ENCODE measurements at places on chromosomes 2 and 18.
A peak's percentile ranks its signal among the peaks of the same experiment; 100 is the strongest.

GRCh38 chr2:10721396-10722251, at the start of gene ATP6V1C2:
Gene ATP6V1C2 (plus strand): TSS chr2:10721630. CDS start chr2:10722850, 1,220 bp downstream.
- no peaks in the 10 kb centered on the region for H3K4me1 ChIP-seq
- H3K36me3 ChIP-seq: no peaks in the 10 kb centered on the region
- H3K4me3 ChIP-seq: peak within 1 kb of the TSS; percentile 65
- H3K27me3 ChIP-seq: peaks cover 25% of the 10 kb centered on the region
- no peak within 1 kb of the TSS for H3K27ac ChIP-seq

DNA sequence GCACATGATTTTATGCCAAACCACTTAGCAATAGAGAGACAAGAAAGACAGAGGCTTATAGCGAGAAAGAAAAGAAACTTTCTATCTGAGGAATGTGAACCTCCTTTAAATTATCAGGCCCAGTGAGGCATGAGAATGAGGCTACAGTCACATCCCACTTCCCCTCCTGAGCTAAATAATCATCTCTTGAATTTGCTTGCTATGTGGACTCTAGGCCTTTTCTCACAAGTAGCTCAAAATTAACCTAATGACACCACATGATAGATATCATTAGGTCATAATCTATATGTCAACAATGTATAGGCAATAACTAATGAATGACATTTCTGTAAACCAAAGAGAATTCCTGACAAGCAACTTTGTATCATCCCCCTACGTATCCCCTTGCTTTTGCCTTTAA, 301.5 kb upstream of the MGAT5 start:
- no peaks in the 10 kb centered on the region for H3K36me3 ChIP-seq
- no peak overlapping the region for H3K27ac ChIP-seq
- H3K4me1 ChIP-seq: no peaks in the 10 kb centered on the region
- H3K27me3 ChIP-seq: no peaks in the 10 kb centered on the region
- no peak for DNase-seq

DNA sequence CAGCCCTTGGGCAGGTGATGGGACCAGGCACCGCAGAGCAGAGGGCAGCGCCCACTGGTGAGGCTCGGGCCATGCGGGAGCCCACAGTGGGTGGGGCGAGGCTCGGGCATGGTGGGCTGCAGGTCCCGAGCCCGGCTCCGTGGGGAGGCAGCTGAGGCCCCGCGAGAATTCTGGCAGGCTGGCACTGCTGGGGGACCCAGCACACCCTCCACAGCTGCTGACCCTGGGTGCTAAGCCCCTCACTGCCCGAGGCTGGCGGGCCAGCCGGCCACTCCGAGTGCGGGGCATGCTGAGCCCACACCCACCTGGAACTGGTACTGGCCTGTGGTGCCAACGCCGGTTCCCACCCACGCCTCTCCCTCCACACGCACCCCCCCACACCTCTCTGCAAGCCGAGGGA, 29.7 kb upstream of the COL3A1 start:
- DNase-seq: no peak
- no peak overlapping the region for H3K4me3 ChIP-seq
- H3K36me3 ChIP-seq: peaks cover 2% of the 10 kb centered on the region
- no peaks in the 10 kb centered on the region for H3K4me1 ChIP-seq
- H3K27me3 ChIP-seq: no peaks in the 10 kb centered on the region

DNA sequence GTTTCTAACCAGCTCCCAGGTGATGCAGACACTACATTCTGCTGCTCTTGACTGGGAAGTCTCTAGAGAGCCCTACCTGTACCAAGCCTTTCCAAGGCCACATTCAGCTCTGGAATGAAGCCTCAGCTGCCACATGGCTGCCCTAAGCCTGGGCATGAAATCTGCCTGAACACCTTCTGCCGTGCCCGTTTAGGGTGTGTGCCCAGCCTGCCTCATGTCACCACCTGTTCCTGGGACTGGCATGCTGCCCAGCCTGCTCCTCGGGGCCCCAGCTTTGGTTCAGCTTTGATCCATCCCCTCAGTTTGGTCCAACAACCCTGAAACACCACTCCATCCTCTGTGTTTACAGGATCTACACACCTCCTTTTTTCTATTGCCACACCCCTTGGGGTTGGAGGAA, 210.9 kb downstream of the L3MBTL4 start:
- peaks cover 11% of the 10 kb centered on the region for H3K4me1 ChIP-seq
- no peak overlapping the region for H3K4me3 ChIP-seq
- H3K27me3 ChIP-seq: no peaks in the 10 kb centered on the region
- no peak for DNase-seq
- H3K27ac ChIP-seq: no peak overlapping the region

DNA sequence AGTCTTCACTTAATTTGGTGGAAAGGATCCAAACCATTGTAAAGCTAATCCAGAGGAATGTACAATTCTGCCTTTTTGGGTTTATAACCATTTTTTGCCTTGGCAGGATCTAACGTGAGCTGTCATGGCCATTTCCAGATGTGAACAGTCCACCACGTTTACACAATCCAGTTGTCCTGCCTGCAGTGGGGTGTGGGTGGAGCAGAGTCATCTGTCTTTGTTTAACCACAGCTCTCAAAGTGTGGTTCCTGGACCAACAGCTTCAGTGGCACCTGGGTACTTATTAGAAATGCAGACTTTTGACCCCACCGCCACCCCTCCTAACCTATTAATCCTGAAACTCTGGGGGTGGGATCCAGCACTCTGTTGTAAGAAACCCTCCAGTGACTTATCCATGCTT, 35.9 kb downstream of the FHOD3 start:
- H3K36me3 ChIP-seq: peaks cover 2% of the 10 kb centered on the region
- no peak overlapping the region for H3K27ac ChIP-seq
- no peaks in the 10 kb centered on the region for H3K27me3 ChIP-seq
- DNase-seq: no peak

DNA sequence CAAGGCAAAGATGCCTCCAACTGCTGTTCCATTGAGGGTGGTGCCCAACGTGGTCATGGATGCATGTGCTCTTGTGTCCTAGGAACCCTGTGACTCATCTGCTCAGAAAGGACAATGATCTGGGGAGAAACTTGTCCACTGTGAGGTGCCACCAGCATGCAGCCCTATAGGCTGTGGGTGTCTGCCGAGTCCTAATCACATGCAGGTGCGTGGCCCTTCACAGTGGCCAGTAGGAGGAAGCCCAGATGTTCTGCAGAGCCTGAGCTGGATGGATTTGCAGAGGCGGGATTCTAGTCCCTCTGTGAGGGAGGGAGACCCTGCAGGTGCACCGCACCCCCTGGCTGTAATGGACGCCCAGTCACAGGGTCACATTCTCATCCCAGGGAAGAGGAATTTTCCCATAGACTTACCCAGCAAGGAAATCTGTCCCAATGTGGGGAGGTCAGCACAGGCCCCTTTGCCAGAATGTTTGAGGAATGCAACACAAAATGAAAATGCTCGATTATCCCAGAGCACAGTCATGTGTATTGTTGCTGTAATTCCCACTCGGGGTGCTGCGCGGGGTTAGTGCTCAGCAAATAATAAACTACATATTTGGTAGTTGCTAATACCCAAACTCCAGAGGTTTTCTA, 13.9 kb downstream of the GDF7 start:
- H3K4me3 ChIP-seq: no peak overlapping the region
- DNase-seq: no peak

- peak; percentile 65 for DNase-seq
- no peaks in the 10 kb centered on the region for H3K36me3 ChIP-seq
- H3K4me3 ChIP-seq: no peak overlapping the region
- H3K27ac ChIP-seq: no peak overlapping the region
These were observed 262.6 kb upstream of the THUMPD2 start for GRCh38 chr2:40041422-40042382.

DNA sequence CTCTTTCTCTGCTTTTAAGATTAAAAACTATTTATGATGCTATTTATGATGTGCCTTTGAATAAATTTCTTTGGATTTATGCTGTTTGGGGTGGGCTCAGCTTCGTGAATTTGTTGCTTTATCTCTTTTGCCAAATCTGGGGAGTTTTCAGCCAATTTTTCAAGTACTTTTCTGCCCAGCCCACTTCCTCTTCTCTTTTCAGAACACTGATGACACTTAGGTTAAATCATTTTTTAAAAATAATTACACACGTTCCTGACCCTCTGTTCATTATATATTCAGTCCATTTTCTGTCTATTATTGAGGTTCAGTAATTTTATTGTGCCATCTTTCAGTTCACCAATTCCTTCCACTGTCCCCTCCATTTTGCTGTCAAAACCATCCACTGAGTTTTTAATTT, 14.8 kb upstream of the BCL2L11 start:
- no peaks in the 10 kb centered on the region for H3K27me3 ChIP-seq
- DNase-seq: no peak
- no peaks in the 10 kb centered on the region for H3K36me3 ChIP-seq

GRCh38 chr18:10264260-10264659, 190.2 kb upstream of the APCDD1 start:
- no peak overlapping the region for H3K4me3 ChIP-seq
- H3K4me1 ChIP-seq: no peaks in the 10 kb centered on the region
- H3K27ac ChIP-seq: no peak overlapping the region

DNA sequence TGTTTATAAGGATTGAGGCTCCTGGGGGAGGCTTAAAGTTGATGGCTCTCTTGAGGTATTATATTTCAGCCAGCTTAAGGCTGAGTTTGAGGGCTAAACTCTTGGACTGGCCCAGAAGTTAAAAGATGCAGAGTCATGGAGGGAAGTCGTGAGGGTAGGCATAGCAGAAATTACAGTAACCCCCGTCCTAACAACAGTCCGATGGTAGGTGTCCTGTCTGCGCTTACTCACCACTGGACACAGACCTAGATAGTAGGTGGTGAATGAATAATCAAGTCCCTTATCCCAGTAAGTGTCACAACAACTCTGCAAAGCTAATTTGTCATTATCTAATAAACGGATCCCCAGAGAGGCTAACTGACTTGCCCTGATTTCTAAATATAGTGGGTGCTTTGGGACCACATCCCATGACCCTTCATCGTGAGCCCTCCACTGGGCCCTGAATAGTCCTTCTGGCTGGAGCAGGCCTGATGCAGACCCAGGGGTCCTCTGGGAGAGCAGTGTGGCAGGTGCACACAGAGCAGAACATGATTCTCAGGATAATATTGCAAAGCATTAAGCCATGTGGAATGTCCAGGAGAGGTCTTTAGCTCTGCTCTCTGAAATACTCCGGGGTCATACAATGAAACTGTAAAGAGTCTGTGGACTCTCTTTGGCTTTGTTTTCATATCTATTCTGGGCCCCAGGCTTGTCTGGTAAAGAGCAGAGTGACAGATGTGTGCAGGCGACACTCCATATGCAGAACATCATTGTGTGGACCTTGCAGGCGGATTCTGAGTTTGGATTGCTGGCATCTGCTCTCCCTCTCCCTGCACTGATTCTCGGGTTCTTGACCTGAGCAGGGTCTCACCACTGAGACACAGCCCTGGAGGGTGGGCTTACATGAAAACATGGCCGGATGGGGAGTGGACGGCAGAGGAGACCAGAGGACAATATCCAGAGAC, 98.1 kb downstream of the RNF144A start:
- no peak for DNase-seq
- H3K4me1 ChIP-seq: peaks cover 6% of the 10 kb centered on the region
- H3K36me3 ChIP-seq: no peaks in the 10 kb centered on the region
- peak overlapping the region; percentile 43 for H3K4me3 ChIP-seq
- no peaks in the 10 kb centered on the region for H3K27me3 ChIP-seq
